ENCODE measurements at places on chromosomes 2 and 18. TPM values are rescaled to one million over a fixed set of nuclear protein-coding genes. Genes with fewer than 3 reads are reported as not detected.

- no peak for DNase-seq
Observed at GRCh38 chr2:210086292-210086691, 83.9 kb downstream of the RPE start.

Gene LRATD1
- total RNA-seq = not detected

Gene PARD6G
- 0.15 TPM for total RNA-seq

DNA sequence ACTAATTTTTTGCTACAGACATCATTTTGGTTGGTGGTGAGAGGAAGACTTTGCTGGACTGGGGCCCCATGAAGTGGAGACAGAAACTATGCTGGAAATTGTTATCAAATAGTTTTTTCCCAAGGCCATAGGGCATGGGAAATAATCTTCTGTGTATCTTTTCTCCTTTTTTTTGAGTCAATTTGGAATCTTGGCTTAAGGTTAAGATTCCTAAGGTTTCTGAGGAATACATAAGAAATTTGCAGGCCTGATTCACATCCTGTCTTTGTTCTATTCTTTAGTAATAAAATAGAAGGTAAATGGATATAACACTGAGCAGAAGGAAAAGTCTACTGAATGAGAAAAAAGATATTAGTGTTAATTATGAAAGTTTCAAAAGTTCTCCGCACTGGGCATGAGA lies 16.6 kb downstream of the SMC6 start:
- no peak for DNase-seq

DNA sequence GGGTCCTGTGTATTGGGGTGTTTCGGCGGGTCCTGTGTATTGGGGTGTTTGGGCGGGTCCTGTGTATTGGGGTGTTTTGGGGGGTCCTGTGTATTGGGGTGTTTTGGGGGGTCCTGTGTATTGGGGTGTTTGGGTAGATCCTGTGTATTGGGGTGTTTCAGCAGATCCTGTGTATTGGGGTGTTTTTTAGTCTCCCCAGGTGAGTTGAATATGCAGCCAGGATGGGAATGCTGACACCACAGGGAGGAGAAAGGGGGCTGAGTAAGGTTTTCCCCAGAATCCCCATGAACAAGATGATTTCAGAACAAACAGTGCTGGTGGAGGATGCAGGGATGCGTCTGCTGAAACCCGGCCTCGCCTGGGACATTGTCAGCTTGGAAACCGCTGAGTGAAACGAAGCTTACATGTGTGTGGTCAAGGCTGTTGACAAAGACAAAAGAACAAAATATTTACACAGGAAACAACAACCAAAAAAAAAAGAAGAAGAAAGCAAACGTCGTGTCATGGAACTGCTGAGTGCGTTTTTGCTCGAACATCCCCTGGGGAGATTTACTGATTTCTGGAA lies 88.5 kb upstream of the ODC1 start:
- DNase-seq = no peak

DNA sequence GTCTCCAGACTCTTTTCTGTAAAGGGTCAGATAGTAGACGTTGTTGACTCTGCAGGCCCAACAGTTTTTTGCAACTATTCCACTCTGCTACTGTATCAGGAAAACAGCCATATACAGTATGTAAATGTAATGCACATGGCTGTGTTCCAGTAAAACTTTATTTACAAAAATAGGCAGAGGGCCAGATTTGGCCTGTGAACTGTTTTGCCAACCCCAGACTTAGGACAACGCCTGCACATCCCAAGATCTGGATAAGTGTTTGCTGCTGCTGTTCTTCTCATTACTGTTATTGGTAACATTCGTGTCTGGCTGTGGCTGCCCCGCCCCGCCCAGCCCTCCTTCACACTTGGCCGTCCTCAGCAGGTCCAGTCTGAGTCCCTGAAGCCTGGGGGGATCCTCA lies 94.6 kb upstream of the MCFD2 start:
- no peak for DNase-seq

- DNase-seq = no peak
Observed at GRCh38 chr2:37378411-37378810, 34.0 kb downstream of the QPCT start.

- DNase-seq = no peak
Observed at GRCh38 chr2:204134421-204134820, 197.9 kb downstream of the ICOS start.

Gene IL36RN
- total RNA-seq = not detected

DNA sequence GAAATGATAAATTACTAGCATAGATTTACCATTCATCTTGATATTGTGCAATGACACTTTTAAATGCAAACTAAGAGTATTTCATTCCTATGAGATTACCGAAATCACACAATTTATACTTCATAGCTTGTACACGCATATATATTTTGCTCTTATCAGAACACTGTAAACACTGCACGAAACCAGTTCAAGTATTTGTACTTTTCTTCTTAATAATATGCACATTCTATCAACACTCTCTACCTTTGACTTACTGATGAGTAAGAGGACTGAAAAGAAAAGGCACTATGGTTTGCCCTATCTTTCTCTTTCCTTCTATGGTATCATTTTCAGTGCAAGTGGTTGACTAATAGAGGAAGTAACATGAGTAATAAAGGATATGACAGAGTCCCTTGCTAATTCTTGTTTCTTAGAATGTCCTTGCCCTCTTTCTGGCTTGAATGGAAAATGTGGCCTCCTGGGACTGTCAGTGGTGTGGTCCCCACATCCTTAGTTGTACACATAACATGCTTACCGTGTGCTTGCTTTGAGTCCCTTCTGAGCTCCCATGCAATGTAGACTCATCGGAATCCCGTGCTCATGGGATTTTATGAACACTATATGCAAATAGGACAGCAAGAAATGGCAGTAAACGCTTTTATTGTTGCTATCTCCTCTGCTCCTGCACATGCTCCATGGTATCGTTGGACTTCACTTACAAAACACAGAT lies 363.5 kb upstream of the TNP1 start:
- peak; percentile 42 for DNase-seq

DNA sequence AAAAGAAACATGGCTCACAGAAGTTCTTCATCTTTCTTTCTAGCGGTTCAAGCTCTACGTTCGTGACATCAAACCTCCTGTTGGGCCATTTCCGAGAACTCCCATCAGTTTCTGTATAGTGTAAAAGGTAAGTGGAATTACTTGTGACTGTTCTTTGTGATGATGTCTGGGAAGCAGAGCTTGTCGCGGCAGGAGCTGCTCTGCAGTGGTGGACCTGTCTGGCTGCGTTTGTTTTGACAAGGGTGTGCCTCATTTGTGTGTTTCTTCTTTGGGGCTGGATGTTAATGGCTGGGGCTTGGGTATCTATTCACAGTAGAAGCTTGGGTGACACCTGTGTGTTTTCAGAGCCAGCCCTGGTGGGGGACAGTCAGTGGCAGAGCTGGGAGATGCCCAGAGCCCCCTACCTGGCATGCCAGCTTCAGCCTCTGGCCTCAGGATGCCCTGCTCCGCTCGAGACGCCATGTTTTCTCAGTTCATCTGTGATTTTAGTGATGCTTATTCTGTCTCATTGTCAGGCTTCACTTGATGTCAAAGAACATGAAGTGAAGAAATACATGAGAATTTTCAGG lies 59.6 kb downstream of the LDLRAD4 start:
- DNase-seq = no peak

DNA sequence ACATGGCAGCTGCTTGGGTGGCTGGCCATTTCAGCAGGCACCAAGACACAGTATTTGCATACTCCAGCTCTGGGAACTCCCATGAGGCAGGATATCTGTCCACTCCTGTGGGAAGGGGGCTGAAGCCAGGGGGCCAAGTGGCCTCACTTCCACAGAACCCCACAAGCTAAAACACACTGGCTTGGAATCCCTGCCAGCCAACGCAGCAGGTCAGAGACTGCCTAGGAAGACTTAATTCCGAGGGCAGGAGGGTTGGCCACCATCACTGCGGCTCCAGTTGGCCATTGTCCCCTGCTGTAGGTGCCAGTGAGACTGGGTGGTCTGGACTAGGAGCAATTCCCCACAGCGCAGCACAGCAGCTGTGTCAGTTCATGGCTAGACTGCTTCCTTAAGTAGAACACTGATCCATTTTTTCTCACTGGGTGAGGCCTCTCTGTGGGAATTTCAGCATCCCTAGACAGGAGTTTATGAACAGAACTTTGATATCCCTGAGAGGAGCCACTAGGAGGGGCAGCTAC lies 52.0 kb downstream of the SPAG16 start:
- no peak for DNase-seq

DNA sequence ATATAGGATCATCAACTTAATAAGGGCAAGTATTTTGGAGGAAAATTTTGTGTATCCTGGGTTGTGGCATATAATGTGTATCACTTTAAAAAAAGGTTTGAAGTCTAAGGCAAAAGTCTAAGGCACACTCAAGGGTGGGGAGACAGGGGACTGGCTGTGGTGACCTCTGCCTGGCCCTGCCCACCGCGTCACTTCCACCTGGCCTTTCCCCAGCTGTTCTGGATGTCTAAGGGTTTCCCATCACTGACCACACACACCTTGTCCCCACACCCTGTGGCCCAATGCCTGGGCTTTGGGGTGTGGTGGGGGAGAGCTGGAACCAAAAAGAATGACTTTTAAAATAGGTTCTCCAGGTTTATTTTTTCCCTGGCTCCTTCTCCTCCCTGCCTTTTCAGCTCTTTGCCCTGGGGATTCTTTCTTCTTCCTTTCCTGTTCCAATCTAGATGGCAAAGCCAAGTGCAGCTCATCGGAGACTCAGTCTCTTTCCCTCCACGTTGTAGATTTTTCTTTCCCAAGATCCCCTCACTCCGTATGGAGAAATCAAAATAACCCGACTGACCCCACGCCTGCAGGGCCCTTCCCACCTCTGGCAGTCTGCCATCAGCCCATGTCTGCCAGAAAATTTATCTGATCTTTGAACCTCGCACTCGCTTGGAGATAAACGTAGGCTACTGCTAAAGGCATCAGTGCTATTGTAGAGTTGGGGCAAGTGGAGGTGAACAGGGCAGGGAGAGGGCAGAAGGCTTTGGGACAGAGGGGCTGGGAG lies 257.2 kb downstream of the DYSF start:
- DNase-seq = no peak

DNA sequence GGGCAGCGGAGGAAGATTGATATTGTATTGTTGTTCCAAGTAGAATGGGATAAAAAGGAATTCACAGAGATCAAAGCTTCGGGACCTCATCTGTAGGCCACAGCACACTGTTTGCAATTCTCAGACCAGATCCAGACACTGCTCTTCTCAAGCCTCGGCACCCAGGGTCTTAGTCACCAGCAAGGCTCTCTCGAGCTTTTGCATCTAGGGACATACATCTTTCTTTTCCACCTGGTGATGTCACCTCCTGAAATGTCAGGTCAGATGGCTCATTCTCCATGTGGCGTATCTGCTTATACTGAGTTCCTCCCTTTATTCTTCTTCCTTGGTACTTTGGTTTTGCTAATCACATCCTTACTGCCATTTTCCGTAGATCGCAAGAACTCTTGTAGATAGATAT lies 42.9 kb upstream of the SNTG2 start:
- DNase-seq = no peak

Gene SLC9A4
- total RNA-seq = 0.10 TPM

- no peak for DNase-seq
Observed at GRCh38 chr18:58756148-58756547, 84.9 kb downstream of the MALT1 start.

DNA sequence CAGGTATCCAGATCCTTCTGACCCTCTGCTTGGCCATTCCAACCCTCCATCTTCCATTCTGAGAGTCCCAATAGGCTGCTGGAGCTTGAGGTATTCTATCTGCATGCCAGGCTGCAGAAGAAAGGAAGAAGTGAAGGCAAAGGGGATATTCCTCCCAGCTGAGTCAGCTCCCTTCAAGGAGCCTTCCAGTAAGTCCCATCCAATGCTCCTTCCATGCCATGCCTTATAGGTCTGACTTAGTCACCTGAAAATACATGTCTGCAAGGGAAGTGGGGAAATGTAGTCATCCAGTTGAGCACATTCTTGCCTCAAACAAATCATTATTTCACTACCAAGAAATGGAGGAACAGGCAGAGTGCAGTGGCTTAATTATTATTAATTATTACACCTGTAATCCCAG lies 464.6 kb downstream of the CNTNAP5 start:
- no peak for DNase-seq

Gene MAB21L4
- total RNA-seq = not detected
